ENCODE measurements at places on chromosomes 2 and 18.
A peak's percentile ranks its signal among the peaks of the same experiment; 100 is the strongest.

GRCh38 chr2:144566448-144566847 lies 46.5 kb upstream of the ZEB2 start:
- DNase-seq: no peak

DNA sequence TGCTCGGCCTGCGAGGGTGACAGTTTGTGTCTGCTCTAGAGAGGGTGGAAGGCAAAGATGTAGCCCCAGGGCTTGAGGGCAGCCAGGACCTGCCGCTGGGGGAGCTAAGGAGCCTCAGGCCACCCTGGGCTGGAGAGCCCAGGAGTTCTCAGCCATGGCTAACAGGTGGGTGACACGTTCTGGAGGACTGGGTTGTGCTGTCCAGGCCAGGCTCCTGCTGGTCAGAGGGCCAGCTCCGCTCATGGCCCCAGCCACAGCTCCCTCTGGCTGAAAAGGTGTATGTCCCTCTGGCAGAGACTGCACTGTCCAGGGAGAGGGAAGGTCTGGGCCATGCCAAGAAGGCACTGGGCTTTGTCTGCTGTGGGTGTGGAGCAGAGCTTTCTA lies 19.2 kb downstream of the TMEM185B start:
- no peak for DNase-seq

GRCh38 chr2:207883002-207883780 lies 113.5 kb upstream of the FZD5 start:
- DNase-seq: no peak

- no peak for DNase-seq
Measured at GRCh38 chr2:164881524-164881923, 39.9 kb upstream of the COBLL1 start.

- no peak for DNase-seq
Measured at GRCh38 chr2:20473128-20473527, 26.3 kb downstream of the RHOB start.

GRCh38 chr2:74111380-74111779 lies 36.3 kb downstream of the BOLA3 start:
- DNase-seq: no peak

- DNase-seq: no peak
Measured at GRCh38 chr18:50898919-50899318, 20.0 kb downstream of the ME2 start.

DNA sequence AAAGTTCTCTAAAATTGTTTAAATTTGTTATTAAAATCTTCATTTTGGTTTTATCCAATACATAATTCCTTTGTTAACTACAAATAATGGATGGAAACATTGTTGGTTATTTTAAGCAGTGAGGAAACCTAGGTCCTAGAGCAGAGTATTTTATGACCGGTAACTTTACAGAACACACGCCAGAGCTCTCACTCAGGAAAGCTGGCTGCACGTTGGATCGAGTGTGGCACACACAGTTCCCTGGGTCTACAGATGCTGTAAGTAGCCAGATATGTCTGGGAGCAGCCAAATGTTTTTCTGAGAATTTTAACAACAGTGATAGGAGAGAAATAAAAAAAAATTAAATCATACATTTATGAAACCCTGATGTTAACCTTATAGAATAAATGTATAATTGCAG lies 264.4 kb downstream of the ZNF407 start:
- DNase-seq: no peak

DNA sequence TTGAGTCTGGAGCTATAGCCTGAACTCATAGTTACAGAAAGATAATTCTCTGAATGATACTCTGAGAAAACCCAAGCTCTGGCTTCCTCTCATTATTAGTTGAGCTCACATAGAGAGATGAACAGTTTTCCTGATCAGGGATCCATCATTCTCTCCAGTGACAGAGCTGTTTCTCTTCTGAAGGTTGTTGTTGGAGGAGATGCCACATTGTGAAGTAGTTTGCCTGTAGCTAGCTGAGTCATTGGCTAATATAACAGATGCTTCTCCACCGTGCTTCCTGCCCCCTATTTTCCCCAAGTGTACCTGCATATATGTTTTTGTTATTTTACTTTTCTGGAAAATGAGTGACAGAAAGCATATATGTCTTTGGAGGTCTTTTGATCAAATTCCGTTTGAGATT lies 64.6 kb downstream of the OSBPL6 start:
- no peak for DNase-seq

DNA sequence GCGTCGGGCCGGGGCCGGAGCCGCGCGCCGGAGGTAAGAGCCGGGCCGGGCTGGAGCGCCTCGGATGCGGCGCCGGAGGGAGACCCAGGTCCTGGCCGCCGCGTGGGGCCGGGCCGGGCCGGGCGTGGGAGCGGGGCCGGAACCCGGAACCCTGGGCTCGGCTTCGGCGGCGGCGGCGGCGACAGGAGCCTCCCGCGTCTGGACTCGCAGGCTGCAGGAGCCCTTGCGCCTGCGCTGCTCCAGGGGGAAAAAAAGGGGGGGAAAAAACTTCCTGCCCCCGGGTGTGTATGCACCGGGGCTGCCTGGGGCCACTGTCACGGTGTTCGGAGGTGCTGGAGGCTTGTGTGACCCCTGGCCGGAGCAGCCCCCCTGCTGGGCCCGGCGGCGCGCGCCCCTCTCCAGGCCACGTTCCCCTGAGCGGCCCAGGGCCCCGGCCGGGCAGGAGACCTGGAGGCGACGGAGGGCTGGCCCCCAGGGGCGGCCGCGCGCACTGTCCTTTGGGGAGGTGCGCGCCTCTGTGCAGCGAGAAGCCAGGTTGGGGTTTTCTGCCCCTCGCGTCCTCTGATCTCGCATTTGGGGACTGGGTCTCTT lies 864 bp downstream of the KLHL29 start:
- no peak for DNase-seq

DNA sequence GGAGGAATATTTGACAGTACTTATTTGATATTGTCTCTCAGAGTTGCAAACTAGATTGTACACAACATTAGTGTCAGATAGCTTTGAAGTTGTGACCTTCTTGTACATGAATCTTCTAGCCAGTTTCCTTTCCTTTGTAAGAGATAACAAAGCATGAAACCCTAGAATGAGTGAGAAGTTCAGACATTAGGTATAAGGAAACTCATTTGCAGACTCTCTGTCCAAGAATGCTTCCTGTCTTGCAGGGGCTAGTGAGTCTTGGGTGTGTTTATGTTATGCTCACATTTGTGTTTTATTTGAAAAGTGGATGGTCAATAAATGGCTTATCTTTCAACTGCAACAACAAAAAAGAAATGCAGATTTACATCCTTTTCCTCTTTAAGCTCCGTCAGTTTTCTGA lies 1.4 kb downstream of the BOD1L2 start:
- no peak for DNase-seq

GRCh38 chr2:138277062-138277461 lies 224.5 kb upstream of the SPOPL start:
- no peak for DNase-seq

DNA sequence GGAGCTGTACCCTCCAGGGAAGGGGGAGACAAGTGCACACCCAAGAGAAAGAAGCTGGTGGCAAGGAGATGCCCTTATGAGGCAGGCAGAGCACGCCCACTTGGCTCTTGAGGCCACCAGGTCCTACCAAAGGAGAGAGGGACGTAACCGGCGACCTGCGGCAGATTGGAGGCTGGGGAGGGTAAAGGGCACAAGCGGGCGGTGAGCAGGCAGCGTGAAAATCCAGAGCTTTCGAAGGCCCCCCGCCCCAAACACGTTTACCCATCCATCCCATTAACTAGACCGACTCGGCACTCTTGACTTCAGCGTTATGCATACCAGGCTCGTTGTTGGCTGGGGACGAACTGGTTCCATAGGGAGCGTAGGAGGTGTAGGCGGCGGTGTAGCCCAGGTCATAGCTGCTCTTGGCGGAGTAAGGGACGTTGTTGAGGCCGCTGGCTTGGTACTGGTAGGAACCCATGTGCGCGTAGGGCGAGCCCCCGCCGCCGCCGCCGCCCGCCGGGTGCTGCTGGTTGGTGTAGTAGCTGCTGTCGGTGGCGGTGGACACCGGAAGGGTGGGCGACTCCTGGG lies 794 bp downstream of the DLX2 start:
- no peak for DNase-seq

DNA sequence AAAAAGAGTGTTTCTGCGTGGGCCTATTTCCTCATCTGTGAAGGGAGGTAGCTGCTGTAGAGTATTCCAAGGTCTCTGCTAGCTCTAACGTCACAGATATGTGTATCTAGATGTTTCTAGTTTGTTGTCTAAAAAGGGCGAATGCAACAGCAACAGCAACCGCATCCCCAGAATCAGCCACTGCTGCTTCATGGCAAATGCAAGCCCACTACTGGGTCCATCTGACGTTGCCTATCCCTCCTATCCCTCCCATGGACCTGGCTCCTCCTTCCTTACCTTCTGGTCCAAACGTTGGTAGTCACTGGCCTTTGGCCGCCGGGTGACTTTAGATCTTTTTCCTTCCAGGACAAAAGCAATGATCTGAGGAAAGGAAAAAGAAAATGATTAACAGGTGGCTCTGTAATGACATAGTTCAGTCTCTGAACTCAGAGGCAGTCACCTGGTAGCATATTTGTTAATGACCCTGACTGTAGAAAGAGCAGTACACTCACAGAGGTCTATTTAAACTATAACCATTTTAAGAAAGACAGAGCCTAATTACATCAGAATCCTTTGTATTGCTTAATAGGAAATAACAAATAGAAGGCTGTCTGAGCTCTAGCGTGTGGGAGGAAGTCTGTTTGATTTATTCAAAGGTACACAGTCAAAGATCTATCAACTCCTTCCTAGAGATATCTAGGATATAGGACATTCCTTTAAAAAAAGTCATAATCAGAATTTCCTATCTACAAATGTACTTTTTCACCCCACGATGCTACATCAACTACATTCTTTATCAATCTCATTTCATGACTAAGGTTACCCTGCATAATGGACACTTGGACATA lies 2.9 kb downstream of the TGOLN2 start:
- no peak for DNase-seq

GRCh38 chr18:5503740-5504139 lies 40.1 kb downstream of the EPB41L3 start:
- DNase-seq: no peak

GRCh38 chr2:104413890-104414289 lies 440.0 kb upstream of the POU3F3 start:
- no peak for DNase-seq

GRCh38 chr2:53753041-53753440 lies 14.6 kb upstream of the CHAC2 start:
- no peak for DNase-seq

DNA sequence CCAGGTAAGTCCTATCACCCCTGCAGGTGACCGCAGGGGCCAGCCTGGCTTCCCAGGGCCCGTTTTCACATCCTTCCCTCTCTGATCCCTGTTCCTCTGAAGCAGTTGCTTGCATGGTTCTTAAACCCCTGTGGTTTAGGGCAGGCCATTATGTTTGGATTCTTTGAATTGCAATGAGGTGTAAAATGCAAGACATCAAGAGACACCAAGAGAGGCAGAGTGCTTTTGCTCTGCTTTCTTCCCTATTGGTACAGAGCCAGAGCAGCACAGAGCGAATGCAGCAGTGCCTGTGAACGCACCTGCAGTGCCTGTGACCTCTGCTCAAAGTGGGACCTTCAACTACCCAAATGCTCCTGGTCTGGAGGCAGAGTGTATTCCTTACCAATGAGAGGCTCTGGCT lies 7.6 kb downstream of the RFX8 start:
- no peak for DNase-seq

DNA sequence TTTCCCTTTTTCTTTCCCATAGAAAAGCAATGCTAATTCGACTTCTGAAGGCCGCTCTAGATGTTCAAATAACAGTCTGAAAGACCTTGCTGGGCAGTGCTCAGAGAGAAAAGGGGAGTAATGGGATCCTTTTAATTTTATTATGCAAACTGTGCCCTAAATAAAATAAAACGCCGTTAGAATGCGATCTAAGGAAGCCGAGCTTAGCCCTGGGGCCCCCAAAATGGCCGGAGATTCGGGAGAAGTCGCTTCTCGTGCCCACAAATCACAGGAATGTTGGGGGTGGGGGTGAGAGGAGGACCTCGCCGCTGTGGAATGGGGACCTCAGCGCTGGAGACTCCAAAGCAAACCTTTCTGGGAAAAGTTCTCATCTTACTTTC lies 8.4 kb upstream of the POU3F3 start:
- DNase-seq: no peak

- DNase-seq: no peak
Measured at GRCh38 chr2:16973586-16974286, 308.1 kb upstream of the CYRIA start.

DNA sequence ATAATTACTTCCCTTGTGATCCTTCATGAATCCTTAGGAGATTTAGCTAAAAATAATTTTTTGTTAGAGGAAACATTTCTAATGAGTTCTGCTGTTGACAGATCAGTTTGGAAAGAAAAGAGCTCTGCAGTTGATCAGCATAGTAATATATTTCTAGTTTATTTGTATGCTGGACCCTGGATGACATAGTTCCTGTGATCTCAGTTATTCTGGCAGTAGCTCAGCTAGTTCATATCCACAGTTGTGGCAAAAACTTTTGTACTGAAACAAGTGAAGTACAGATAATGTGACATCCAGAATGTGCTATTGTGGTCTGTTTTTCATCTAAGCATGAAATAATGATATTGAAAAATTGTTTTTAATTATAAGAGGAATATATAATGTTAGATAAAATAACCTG lies 33.7 kb downstream of the ABI2 start:
- no peak for DNase-seq

- no peak for DNase-seq
Measured at GRCh38 chr2:15765211-15765610, 173.5 kb downstream of the DDX1 start.

- DNase-seq: no peak
Measured at GRCh38 chr2:86234563-86235131, 35.4 kb downstream of the MRPL35 start.

- no peak for DNase-seq
Measured at GRCh38 chr2:234678711-234679110, 181.8 kb upstream of the ARL4C start.

DNA sequence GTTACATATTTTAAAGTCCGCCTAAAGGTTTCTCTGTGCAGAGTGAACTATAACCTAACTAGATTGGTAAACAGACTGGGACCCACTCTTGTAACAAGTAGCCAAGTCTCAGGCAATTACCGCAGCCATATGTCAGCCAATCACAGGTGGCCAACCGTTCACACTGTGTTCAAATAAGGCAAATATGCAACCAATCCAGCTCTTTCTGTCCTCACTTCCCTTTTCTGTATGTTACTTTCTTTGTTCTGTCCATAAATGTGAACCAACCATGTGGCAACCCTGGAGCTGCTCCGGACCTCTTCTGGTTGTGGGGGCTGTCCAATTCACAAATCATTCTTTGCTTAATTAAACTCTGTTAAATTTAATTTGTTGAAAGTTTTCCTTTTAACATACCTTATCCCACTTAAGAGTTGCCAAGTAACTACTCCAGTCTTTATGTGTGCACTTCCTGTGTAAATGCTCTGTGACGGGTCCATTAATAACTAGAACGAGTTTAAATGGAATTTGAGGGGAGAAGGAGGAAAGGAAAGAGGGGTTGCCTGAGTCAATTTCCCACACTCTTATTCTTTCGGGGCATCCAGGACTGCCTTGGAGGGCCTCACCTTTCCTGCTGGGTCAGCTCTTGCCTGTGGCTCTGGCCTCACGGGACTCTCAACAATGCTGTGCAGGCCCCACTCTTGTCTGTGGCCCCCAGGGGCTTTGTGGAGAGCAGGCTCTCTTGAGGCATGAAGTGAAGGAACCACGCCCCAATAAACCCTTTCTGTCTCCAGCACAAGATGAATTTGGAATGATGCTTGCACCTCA lies 6.6 kb upstream of the RPL37A start:
- DNase-seq: no peak

GRCh38 chr2:241066893-241067341 lies 35.2 kb downstream of the MTERF4 start:
- DNase-seq: no peak

- DNase-seq: no peak
Measured at GRCh38 chr2:98790221-98790620, 59.3 kb upstream of the MGAT4A start.

- DNase-seq: no peak
Measured at GRCh38 chr2:147468349-147468748, 376.5 kb upstream of the ACVR2A start.

GRCh38 chr2:134669731-134670669 lies 48.8 kb downstream of the TMEM163 start:
- DNase-seq: peak; percentile 59
